Left cardiac atrium (tissue), 4 donors: ENCODE measurements at places on chromosomes 7 and 10. TPM values are rescaled to one million over a fixed set of nuclear protein-coding genes. Genes with fewer than 3 reads are reported as not detected.

- no peak for DNase-seq
Observed at GRCh38 chr10:77622889-77623291, 14.7 kb downstream of the KCNMA1 start.

DNA sequence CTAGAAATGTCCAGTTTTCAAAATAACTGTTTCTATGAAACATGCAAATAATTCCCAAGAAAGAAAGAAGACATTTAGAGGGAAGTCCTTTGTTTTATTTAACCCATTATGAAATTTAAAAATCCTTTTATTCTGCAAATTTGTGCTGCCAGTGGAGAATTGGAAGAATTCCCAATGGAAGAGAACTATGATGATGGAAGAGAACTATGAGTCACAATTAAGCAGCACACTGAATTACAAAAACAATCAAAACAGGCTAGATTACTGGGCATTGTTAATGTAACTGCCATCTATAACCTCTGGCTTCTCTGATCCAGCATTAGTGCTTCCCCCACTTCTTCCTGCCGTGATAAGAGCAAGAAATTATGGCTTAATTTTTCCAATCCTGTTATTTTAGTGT is 126.2 kb upstream of the FEZF1 start:
- DNase-seq: no peak

GRCh38 chr10:110273474-110273873 is 31.2 kb downstream of the SMNDC1 start:
- peak; percentile 78 for DNase-seq

- DNase-seq: no peak
Observed at GRCh38 chr7:151570366-151570915, 50.7 kb upstream of the RHEB start.

GRCh38 chr10:62511656-62512055 is 137.5 kb downstream of the ZNF365 start:
- no peak for DNase-seq

The PRSS37 gene
- total RNA-seq: not detected

DNA sequence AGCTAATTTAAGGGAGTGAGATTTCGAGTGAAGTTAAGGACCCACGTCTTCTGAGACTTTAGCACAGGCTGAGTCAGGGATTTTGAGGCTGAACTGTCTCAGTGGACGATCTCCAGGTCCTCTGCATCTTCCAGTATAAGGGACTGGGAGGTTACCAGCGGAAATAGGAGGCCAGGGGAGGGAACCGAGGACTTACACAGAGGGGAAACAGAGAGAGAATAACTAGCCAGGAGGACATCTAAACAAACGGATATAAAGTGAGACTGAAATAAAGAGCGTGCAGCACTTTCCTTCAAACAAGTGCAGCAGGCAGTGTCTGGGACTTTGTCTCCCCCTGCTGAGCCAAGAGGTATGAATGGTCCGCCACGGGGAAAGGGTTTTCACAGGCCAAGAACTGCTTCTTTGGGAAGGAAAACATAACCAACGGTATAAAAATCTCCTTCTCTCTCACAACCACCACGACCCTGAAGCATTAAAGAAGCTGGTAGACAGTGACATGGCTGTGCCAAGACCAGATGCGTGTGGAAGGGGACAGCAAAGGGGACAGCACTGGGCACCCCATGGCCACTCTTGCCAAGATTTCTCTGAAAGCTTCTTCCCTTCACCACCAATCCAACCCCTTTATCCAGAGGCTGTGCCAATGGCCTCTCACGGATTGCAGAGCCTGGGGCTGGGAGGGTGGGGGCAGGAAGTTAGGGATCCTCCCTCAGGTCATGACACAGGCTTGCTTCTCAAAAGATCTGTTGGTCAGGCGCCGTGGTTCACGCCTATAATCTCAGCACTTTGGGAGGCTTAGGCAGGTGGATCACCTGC is 72.0 kb downstream of the SLC37A3 start:
- DNase-seq: peak; percentile 63

The ELN gene
- total RNA-seq: 166 TPM

GRCh38 chr7:123987445-123987844 is 45.4 kb downstream of the TMEM229A start:
- DNase-seq: no peak

GRCh38 chr10:48252354-48252650 is 22.2 kb downstream of the FRMPD2 start:
- no peak for DNase-seq

DNA sequence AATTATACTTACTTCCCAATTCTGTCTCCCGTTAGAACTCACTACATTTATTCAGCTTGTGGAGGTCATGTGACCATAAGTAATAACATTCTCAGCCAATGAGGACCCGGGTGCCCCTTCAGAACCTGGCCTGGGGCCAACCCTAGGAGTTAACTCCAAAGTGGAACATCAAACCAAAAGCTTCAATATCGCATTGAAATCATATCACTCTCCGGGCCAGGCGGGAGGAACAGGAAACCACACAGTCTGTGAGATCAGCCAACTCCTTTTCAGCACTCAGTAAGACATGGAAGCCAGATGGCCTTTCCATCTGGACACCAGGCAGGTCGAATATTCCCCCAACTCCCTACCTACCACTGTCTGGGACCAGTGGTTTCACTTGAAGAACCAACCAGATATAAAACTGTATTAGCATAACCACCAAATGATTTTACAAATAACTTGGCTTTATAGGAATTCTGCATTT is 5.5 kb downstream of the CREB3L2 start:
- peak; percentile 78 for DNase-seq

DNA sequence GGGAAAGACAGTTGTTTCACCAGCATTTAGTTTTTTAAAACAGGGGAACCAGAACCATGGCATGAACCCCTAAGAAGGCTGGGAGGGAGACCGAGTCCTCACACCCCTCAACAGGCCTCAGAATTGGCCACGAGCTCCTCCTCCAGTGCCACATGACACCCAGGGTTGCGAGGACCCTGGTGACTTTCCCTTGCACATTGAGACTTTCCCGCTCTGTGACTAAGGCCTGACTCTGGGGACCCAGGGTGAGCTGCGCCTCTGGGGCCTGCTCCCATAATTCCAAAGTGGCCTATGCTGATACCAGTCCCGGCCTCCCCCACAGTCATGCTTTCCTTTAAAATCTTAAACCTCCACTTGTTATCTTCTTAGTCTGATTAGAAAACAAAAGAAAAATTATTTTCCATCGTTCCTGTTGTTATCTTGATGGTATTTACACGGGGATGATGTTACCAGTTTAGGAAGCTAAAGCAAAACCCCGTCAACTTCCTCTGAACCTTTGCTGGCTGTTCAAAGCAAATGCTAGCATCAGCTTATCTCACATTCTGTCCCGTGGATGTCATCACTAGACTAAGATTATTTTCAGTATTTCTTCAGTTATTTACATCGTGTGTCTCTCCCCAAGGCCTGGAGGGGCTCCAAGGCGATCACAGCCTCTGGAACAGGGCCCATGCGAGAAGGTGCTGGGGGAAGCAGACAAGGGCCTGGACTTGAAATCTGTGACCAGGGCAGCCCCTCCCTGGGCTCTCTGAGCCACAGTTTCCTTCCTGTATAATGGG is 42.1 kb downstream of the FAM53B start:
- DNase-seq: peak; percentile 76

The NT5C3A gene
- total RNA-seq: 20.1 TPM

DNA sequence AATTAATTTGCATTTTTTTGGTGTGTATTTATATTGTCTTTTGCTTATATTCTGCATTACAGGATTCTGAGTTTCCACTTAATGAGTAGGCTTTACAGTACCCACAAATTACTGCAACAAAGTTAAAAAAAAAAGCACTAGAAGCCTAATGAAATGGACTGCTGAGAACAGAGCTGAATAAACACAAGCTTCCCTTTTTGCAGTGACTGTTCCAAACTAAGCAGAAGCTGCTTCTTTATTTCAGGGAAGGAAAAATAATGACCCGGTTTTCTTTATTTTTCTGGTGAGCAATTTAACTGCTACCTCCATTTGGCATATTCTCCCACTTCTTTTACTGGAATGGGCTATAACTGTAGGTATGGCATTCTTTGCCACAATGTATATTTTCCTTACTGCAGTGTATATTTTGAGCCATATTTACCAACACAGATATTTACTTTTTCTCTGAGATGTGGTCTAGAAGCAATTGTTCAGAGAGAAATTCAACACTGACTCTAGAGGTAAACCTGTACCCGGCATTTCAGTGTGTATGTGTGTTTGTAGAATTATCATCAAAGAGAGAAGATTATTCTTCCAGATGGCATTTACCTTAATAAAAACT is 56.9 kb downstream of the HDAC9 start:
- no peak for DNase-seq
